Prostate gland (tissue), 2 donors: ENCODE measurements at places on chromosomes 13 and 19. TPM values are rescaled to one million over a fixed set of nuclear protein-coding genes. Genes with fewer than 3 reads are reported as not detected.
A peak's percentile ranks its signal among the peaks of the same experiment; 100 is the strongest.

DNA sequence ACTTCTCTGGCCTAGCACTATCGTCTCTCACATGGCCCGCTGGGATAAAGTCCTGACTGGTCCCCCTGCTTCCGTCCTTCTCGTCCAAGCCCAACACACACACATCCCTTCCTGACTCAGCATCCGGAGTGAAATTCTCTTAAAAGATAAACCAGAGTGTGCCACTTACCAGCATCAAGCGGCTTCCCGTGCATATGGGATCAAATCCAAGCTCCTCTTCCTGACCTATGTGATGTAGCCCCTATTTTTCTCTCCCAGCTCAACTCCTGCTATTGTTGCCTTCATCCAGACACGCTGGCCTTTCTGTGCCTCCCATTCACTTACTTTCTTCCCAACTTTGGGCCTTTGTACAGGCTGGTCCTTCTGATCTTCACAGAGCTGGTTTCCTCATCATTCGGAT, 530.4 kb downstream of the DIAPH3 start:
- no peaks in the 10 kb centered on the region for H3K4me1 ChIP-seq
- H3K27ac ChIP-seq: no peak overlapping the region
- H3K4me3 ChIP-seq: no peak overlapping the region
- H3K27me3 ChIP-seq: no peaks in the 10 kb centered on the region
- no peaks in the 10 kb centered on the region for H3K36me3 ChIP-seq

- no peak for DNase-seq
- H3K27me3 ChIP-seq: peaks cover 9% of the 10 kb centered on the region
These were observed 515 bp upstream of the EFNA2 start for GRCh38 chr19:1284979-1285736.

MARCHF2 gene
- total RNA-seq: 163 TPM

GRCh38 chr13:113777311-113778260, 18.6 kb downstream of the TMEM255B start:
- no peak for DNase-seq
- peaks cover 6% of the 10 kb centered on the region for H3K27me3 ChIP-seq
- H3K4me3 ChIP-seq: no peak overlapping the region
- no peaks in the 10 kb centered on the region for H3K4me1 ChIP-seq
- no peak overlapping the region for H3K27ac ChIP-seq

RLN3 gene
- total RNA-seq: not detected

EML2 gene
- total RNA-seq: 47.3 TPM

TEX26 gene
- total RNA-seq: not detected

PGLYRP2 gene
- 31.9 TPM for total RNA-seq

SYT5 gene
- not detected for total RNA-seq

GRCh38 chr13:30789166-30789862, 54.0 kb downstream of the ALOX5AP start:
- H3K27me3 ChIP-seq: no peaks in the 10 kb centered on the region
- no peaks in the 10 kb centered on the region for H3K36me3 ChIP-seq
- H3K27ac ChIP-seq: no peak overlapping the region
- H3K4me1 ChIP-seq: no peaks in the 10 kb centered on the region
- no peak overlapping the region for H3K4me3 ChIP-seq

BCL2L12 gene
- 11.7 TPM for total RNA-seq

DNA sequence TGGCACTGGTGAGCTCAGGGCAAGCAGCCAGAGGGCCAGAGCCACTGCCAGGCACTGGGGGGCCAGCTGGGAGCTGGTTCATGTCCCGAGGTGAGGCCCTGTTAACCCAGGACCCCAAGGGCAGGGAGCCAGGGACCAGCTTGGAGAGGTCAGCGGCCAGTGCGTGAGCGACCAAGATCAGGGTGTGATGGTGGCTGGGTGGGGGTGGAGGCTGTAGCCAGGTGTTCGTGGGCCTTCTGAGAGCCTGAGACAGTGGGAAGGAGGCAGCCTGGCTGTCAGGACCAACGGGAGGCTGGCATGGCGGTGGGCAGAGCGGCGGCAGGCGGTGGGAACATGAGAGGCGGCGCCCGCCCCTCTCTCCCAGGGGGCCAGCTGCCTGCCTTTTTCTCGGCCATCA, 8.1 kb upstream of the KPTN start:
- H3K27ac ChIP-seq: peak overlapping the region; percentile 9
- H3K4me1 ChIP-seq: peaks cover under 1% of the 10 kb centered on the region
- H3K27me3 ChIP-seq: no peaks in the 10 kb centered on the region
- H3K36me3 ChIP-seq: peaks cover 21% of the 10 kb centered on the region

PRR22 gene
- 1.6 TPM for total RNA-seq

CLC gene
- not detected for total RNA-seq

ZIC5 gene
- total RNA-seq: 0.45 TPM

OR7C1 gene
- total RNA-seq: 3.2 TPM

NKG7 gene
- not detected for total RNA-seq

DNA sequence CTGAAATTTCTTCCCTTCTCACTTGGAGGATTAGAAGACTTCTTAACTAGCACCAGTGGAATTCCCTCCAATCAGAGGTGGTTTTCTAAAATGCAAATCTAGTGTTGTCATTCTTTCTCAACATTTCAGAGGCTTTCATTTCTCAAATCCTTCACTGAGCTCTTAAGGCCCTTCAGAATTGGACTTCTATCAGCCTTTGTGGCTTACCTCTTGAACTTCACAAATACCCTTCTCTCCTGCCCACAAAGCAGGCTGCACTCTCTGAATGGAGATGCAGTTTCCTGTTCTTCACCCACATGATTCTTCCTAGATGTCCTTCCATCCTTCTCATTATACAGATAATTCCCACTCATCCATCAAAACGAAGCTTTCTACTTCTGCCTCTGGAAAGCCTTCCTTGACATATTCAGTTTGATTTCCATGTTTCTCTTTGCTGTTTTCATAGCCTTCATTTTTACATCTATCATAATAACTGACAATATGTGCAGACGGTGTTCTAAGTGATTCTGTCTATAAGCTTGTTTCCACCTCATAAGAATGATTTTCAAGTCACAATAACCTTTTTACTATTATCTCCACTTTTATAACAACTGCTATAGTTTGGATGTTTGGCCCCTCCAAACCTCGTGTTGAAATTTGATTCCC, 123.1 kb upstream of the GPR12 start:
- H3K36me3 ChIP-seq: no peaks in the 10 kb centered on the region
- no peaks in the 10 kb centered on the region for H3K27me3 ChIP-seq
- no peak overlapping the region for H3K27ac ChIP-seq
- H3K4me1 ChIP-seq: no peaks in the 10 kb centered on the region
- H3K4me3 ChIP-seq: no peak overlapping the region

GRCh38 chr13:21218351-21219035, 42.0 kb downstream of the MRPL57 start:
- no peak overlapping the region for H3K27ac ChIP-seq
- no peaks in the 10 kb centered on the region for H3K36me3 ChIP-seq
- no peak overlapping the region for H3K4me3 ChIP-seq
- no peaks in the 10 kb centered on the region for H3K27me3 ChIP-seq
- H3K4me1 ChIP-seq: no peaks in the 10 kb centered on the region

- H3K27ac ChIP-seq: no peak overlapping the region
- no peak overlapping the region for H3K4me3 ChIP-seq
- DNase-seq: no peak
- no peaks in the 10 kb centered on the region for H3K36me3 ChIP-seq
- no peaks in the 10 kb centered on the region for H3K27me3 ChIP-seq
- H3K4me1 ChIP-seq: no peaks in the 10 kb centered on the region
These were observed 35.8 kb upstream of the CEACAM21 start for GRCh38 chr19:41540041-41540695.

PLPPR3 gene
- 20.3 TPM for total RNA-seq

ZNF345 gene
- total RNA-seq: 4.1 TPM

GRCh38 chr13:98504371-98504963, 72.4 kb downstream of the STK24 start:
- H3K36me3 ChIP-seq: no peaks in the 10 kb centered on the region
- peak overlapping the region; percentile 53 for H3K27ac ChIP-seq
- H3K4me1 ChIP-seq: peaks cover 14% of the 10 kb centered on the region
- no peaks in the 10 kb centered on the region for H3K27me3 ChIP-seq

DNA sequence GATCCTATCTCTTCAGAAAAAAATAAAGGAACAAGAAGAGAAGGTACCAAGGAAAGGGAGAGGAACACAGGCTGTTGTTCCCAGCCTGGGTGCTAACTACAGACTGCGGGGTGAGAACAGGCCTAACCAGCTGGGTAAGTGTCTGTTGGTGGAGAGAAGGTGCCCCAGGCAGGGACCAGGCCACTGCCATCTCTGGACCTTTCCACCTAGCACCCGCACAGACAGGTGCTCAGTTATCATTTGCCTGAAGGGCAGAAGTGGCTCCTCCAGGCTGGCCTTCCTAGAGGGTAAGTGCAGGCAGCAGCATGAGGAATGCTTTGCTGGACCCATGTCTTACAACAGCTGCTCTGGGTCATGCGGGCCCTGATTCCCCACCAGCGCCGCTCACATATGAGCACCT, 10.1 kb downstream of the DNMT1 start:
- H3K4me3 ChIP-seq: no peak overlapping the region
- DNase-seq: peak; percentile 21
- H3K36me3 ChIP-seq: no peaks in the 10 kb centered on the region
